ENCODE measurements at places on chromosomes 7 and 10. TPM values are rescaled to one million over a fixed set of nuclear protein-coding genes. Genes with fewer than 3 reads are reported as not detected.
A peak's percentile ranks its signal among the peaks of the same experiment; 100 is the strongest.

FBXO24 gene
- 0.43 TPM for total RNA-seq

NXPH1 gene
- not detected for total RNA-seq

UPK3BL2 gene
- 1.6 TPM for total RNA-seq

DNAH11 gene
- total RNA-seq: 0.51 TPM

PAX4 gene
- total RNA-seq: not detected

MRC1 gene
- not detected for total RNA-seq

ABCC2 gene
- total RNA-seq: under 0.01 TPM

GRCh38 chr10:131553121-131553520 lies 241.6 kb upstream of the TCERG1L start:
- H3K4me1 ChIP-seq: no peaks in the 10 kb centered on the region
- no peaks in the 10 kb centered on the region for H3K27me3 ChIP-seq
- no peak for DNase-seq
- H3K4me3 ChIP-seq: no peak overlapping the region
- no peaks in the 10 kb centered on the region for H3K36me3 ChIP-seq

- no peak overlapping the region for H3K27ac ChIP-seq
- no peaks in the 10 kb centered on the region for H3K27me3 ChIP-seq
- no peak overlapping the region for H3K4me3 ChIP-seq
- DNase-seq: peak; percentile 4
Measured at GRCh38 chr10:20768843-20769242, 128.3 kb downstream of the NEBL start.

DNA sequence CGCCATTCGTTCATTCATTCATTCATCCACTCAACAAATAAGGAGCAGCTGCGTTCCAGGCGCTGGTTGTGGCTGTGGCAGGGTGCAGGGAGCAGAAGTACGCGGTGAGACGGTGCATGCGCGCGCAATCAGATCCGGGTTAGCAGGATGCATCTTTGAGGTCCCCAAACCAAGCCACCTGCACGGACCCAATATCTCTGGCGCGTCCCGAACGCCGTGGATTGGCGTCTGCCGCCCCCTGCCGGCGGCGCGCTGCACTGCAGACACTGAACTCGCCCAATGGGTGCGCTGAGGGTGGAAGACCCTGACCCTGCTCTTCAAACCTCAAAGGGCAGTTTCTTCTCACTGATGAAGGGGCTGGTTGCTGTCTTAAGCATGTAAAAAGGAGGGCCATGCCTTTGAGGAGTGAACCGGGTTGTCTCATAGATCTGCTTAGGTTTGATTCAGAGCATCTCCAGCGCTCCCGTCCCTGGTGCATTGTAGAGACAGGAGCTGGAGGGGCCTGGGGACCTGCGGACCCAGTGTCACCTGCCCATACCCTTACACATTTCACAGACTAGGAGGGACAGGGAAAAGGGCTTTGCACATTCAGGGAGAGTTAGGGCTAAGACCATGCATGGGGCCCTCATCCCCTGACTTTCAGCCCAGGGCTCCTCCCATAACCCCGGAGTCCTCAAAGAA lies 102.5 kb downstream of the RAMP3 start:
- peaks cover 17% of the 10 kb centered on the region for H3K27me3 ChIP-seq
- H3K36me3 ChIP-seq: no peaks in the 10 kb centered on the region
- no peak overlapping the region for H3K27ac ChIP-seq
- H3K4me3 ChIP-seq: no peak overlapping the region
- DNase-seq: peak; percentile 53

DNA sequence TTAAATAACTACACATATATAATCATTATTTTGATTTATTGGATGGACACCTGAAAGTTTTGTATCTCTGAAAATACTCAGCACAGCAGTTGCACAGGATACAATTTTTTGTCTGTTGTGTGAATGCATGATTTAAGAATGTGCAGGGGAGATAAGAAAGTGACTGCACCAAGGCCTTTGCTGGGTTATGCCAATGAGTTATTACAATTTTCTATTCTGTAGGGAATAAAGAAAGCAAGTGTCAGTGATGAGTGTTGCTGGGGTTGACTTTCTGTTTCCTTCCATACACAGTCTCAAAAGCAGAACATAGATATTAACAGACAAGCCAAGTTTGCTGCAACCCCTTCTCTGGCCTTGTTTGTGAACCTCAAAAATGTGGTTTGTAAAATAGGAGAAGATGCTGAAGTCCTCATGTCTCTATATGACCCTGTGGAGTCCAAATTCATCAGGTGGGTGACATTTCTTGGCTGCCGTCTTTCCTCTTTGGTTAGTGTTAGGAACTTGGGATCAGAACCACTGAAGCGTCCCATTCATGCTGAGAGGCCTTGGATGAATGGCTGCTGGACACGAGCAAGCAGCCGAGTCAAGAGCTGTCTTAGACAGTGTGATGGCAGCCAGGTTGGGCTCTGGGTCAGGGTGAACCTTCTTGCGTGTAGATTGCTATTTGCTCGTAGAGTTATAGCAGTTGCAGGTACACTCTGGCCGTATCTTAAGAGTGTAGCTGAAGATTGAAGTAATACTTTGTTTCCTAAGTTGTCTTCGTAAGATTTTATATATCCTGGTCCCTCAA lies 92.8 kb downstream of the DOCK1 start:
- DNase-seq: no peak
- no peak overlapping the region for H3K4me3 ChIP-seq
- H3K36me3 ChIP-seq: peaks cover 20% of the 10 kb centered on the region

DNA sequence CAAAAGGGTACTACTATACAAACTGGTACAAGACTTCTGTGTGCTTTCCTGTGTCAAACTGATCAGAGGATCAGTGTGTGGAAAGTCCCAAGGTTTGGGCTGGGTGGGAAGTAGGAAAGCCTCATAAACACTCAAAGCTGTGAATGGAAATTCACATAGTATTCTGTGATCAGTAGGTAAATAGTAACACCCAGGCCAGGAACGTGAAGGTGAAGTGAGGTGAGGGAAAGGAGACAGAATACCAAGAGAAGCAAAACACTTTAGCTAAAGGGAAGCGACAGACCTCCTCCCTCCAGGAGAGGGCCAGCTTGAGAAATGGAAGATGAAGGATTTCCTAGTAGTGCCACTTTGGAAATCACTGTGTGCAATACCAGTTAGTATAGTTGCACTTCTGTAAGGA lies 451.9 kb downstream of the KCNMA1 start:
- peaks cover 21% of the 10 kb centered on the region for H3K4me1 ChIP-seq
- no peak overlapping the region for H3K27ac ChIP-seq
- DNase-seq: no peak
- H3K4me3 ChIP-seq: no peak overlapping the region

- H3K4me3 ChIP-seq: no peak overlapping the region
- no peak overlapping the region for H3K27ac ChIP-seq
- H3K36me3 ChIP-seq: no peaks in the 10 kb centered on the region
- no peaks in the 10 kb centered on the region for H3K4me1 ChIP-seq
- no peaks in the 10 kb centered on the region for H3K27me3 ChIP-seq
Measured at GRCh38 chr10:53009961-53010907, 237.7 kb upstream of the MBL2 start.

DNA sequence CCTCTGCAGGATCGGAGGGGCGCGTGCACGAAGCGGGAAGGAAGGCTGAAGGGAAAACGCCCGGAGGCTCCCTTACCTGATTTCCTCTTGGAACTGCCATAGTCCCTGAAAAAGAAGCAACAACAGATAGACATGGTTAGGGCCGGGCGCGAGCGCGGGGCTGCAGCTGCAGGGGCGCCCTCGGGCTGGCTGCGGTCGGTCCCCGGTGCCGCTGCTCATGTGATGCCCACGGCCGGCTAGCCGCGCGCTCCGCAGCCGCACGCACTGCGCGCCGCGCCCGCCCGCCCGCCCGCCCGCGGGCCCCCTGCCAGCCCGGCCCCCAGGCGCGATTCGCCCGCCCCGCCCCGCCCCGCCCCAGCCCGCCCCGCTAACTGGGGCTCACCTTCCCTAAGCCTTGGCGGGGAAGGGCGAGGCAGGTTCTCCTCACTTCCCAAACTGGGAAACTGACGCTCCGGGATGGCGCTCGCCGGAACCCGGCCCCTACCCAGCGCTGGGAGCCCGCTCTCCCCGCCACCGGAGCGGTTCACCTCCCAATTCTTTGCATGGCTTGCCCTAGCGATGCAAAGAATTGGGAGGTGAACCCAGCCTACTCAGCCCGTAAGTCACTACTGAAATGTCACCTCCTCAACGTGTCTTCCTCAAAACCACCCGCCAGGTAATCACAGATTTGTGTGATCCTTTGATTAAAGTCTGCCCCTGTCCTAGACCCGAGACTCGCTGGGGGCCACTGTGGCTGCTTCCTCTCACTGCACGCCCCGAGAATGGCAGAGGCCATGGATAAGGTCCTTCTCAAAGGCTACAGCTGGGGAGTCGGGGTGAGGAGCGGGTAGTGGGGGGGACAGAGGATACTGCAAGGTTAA lies 162.2 kb downstream of the SH3PXD2A start:
- no peaks in the 10 kb centered on the region for H3K27me3 ChIP-seq
- peak; percentile 77 for DNase-seq
- peaks cover 28% of the 10 kb centered on the region for H3K4me1 ChIP-seq

DNA sequence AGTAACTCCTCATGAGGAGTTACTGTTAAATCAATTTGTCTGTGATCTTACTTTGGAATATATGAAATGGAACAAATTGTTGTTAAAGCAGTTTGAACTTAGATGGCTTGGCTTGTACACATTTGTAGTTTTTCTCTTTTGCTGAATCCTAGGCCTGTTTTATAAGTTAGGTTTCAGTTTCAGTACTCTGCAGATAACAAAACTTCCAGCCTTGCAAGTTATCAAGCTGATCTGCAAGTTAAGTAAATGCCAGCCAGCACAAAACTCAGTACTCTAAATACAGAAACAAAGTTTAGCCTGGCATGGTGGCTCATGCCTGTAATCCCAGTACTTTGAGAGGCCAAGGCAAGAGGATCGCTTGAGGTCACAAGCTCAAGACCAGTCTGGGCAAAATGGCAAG lies 25.0 kb upstream of the PAXIP1 start:
- no peak overlapping the region for H3K27ac ChIP-seq
- DNase-seq: no peak
- H3K36me3 ChIP-seq: no peaks in the 10 kb centered on the region
- no peak overlapping the region for H3K4me3 ChIP-seq

DNA sequence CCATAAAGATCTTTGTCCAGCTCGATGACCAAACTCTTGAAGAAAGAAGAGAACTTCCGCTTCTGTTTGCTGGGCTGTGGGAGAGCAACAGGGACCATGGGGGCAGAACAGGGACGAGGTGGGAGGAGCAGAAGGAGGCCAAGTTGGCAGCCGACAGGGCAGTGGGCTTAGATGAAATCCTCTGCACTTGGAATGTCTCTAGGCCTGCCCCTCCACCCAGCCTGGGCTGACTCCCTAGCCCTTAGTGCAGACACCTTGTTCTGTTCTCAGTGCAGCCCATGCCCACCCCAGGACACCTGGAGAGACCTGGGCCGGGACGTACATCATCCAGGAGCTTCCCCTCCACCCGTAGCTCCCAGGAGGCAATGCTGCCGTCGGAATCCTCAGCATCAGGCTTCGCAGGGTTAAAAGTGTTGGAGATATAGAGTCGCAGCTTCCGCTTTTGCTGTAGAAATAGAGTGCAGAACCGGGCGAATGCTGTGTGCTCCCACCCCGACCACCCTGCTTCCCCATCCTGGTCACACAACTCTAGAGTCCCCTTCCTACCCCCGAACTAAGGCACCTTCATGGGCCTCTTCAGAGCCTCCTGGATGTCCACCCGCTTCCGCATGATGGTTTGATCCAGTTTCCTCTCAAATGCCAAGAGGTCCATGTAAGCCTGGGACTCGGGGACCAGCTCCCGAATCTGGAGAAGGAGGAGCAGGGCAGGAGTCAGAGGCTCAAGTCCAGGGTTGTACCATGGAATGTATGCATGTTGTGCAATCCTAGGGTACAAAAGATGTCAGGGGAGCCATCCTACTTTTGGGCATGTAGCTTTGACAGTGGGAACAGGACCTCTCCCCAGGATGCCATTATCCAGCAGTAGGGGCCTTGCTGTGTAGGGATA lies 6.1 kb downstream of the SMARCD3 start:
- H3K4me1 ChIP-seq: 0 out of 2 replicates have a peak, but pooled peaks cover 4% of the 10 kb centered on the region
- H3K36me3 ChIP-seq: peaks cover 16% of the 10 kb centered on the region
- no peaks in the 10 kb centered on the region for H3K27me3 ChIP-seq
- no peak for DNase-seq

DNA sequence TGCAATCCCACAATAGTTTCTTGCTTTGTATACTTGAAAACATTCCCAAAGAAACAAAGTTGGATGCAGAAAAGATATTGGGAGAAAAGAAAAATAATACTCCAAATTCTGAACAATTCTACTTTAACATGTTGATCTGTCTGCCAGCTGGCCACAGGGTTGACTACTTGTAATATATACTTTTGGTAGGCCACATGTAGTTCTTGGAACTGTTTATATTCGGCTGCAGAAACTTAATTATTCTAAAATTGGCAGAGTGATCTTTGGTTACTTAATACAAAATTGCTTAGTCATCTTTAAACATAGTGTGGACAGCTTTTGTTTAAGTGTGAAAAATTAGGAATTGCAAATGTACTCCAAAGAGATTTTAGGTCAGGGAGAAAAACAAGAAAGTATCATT lies 76.0 kb downstream of the CALD1 start:
- peak overlapping the region; percentile 28 for H3K4me3 ChIP-seq
- H3K36me3 ChIP-seq: peaks cover 19% of the 10 kb centered on the region
- no peaks in the 10 kb centered on the region for H3K27me3 ChIP-seq
- peak; percentile 35 for DNase-seq
- H3K4me1 ChIP-seq: peaks cover 29% of the 10 kb centered on the region

GRCh38 chr7:143199040-143199439 lies 15.8 kb downstream of the TAS2R39 start:
- no peak overlapping the region for H3K4me3 ChIP-seq
- no peaks in the 10 kb centered on the region for H3K4me1 ChIP-seq
- H3K27me3 ChIP-seq: peaks cover 10% of the 10 kb centered on the region
- no peak for DNase-seq
- H3K27ac ChIP-seq: no peak overlapping the region

GRCh38 chr10:20256969-20257368 lies 440.7 kb downstream of the PLXDC2 start:
- H3K4me1 ChIP-seq: no peaks in the 10 kb centered on the region
- no peak overlapping the region for H3K4me3 ChIP-seq
- no peaks in the 10 kb centered on the region for H3K27me3 ChIP-seq
- DNase-seq: no peak
- no peaks in the 10 kb centered on the region for H3K36me3 ChIP-seq

DNA sequence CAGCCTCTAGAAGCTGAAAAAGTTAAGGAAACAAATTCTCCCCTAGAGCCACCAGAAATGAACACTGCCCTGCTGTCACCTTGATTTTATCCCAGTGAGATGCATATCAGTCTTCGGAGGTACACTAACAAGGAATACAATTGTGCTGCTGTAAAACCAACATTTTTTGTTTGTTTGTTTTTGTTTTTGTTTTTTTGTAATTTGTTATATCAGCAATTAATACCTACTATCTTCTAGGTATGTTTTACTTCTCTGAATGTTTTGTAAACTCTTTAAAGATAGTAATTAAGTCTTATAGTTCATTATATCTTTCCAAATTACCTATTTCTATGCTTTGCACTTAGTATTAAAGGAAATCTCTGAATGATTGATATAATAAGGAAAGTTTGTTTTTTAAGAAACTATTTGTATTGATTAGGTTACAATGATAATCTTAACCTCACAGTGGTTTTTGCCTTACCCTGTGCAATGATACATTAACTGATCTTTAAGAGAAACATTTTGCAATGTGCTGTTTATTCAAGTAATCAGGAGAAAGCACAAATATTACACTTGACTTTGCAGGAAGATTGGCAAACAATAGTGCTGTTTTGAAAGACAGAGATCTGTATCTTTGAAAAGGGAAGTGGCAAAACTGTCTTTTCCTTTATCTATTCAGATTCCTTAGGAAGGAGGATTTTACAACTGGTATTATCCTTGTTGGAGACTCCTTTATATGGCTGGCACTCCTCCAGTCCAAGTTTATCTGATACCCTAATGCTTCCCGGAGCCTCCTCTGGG lies 11.3 kb upstream of the HGF start:
- H3K4me1 ChIP-seq: no peaks in the 10 kb centered on the region
- H3K27me3 ChIP-seq: no peaks in the 10 kb centered on the region
- no peak overlapping the region for H3K27ac ChIP-seq
- no peak for DNase-seq
- no peak overlapping the region for H3K4me3 ChIP-seq
- no peaks in the 10 kb centered on the region for H3K36me3 ChIP-seq

Measured in GM23248 (cell line).